ENCODE measurements at places on chromosomes 16 and 17.

- H3K27me3 ChIP-seq = no peaks in the 10 kb centered on the region
- no peaks in the 10 kb centered on the region for H3K4me1 ChIP-seq
- peak; percentile 91 for DNase-seq
- H3K4me3 ChIP-seq = no peak overlapping the region
- no peaks in the 10 kb centered on the region for H3K36me3 ChIP-seq
- H3K27ac ChIP-seq = no peak overlapping the region
Measured at GRCh38 chr16:12228602-12229499, 252.3 kb downstream of the SNX29 start.

- no peaks in the 10 kb centered on the region for H3K4me1 ChIP-seq
- no peaks in the 10 kb centered on the region for H3K27me3 ChIP-seq
- no peak overlapping the region for H3K4me3 ChIP-seq
- H3K36me3 ChIP-seq = no peaks in the 10 kb centered on the region
Measured at GRCh38 chr16:57341441-57342303, 16.9 kb upstream of the CCL22 start.

DNA sequence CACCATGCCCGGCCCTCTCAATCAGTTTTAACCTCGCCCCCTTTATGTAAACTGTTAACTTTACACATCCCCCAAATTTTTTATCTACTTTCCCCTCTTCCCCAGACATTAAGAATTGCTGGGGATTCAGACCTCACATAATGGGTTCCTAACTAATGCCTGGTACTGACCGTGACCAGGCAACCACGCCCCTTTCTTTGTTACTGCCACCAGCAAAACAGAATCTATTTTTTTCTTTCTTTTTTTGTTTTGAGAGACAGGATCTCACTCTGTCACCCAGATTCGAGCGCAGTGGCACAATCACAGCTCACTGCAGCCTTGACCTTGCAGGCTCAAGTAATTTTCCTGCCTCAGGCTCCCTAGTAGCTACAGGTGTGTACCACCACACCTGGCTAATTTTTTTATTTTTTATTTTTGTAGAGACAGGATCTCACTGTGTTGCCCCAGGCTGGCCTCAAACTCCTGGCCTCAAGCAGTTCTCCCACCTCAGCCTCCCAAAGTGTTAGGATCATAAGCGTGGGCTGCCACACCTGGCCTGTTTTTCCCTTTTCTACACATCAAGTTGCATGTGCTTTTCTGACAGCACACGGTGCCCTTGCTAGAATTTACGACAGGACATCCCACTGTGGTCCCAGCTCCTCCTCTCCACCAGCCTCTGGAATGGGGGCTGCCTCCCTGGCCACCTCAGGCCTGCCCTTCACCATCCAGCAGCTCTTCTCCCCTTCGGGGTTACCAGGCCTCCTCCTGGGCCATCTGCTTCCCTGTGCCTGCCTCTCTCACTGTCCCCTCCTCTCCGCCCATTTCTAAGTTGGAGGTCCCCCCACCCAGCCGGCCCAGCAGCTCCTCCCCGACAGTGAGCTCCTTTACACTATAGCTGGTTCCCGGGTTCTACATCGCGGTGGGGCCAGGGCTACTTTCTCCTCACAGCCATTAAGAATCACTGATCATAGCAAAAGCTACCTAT lies 10.8 kb downstream of the CPNE2 start:
- no peaks in the 10 kb centered on the region for H3K4me1 ChIP-seq
- DNase-seq = peak; percentile 70
- no peak overlapping the region for H3K4me3 ChIP-seq
- H3K27me3 ChIP-seq = no peaks in the 10 kb centered on the region
- H3K36me3 ChIP-seq = no peaks in the 10 kb centered on the region

DNA sequence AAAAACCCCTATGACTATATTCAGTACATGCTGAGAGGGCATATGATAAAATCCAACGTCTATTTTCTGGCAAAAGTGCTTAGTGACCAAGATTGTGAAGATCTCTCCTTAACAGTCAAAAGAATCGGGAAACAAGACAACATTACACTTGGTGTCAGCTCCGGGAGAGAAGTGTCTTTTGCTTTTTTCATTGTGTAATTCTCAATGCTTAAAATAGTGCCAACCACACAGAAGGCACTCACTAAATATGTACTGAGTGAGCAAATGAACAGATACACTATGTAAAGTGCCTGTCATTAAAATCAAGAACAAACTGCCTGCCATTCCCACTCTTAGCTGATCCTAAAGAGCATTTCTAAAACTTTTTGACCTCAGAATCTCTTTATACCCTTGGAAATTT lies 34.1 kb downstream of the VPS53 start:
- H3K27me3 ChIP-seq = no peaks in the 10 kb centered on the region
- DNase-seq = no peak
- peaks cover 9% of the 10 kb centered on the region for H3K4me1 ChIP-seq
- H3K36me3 ChIP-seq = peaks cover 24% of the 10 kb centered on the region

- DNase-seq = no peak
- no peaks in the 10 kb centered on the region for H3K27me3 ChIP-seq
- no peak overlapping the region for H3K27ac ChIP-seq
- no peak overlapping the region for H3K4me3 ChIP-seq
- no peaks in the 10 kb centered on the region for H3K36me3 ChIP-seq
- no peaks in the 10 kb centered on the region for H3K4me1 ChIP-seq
Measured at GRCh38 chr16:12009462-12009861, 32.9 kb downstream of the SNX29 start.

DNA sequence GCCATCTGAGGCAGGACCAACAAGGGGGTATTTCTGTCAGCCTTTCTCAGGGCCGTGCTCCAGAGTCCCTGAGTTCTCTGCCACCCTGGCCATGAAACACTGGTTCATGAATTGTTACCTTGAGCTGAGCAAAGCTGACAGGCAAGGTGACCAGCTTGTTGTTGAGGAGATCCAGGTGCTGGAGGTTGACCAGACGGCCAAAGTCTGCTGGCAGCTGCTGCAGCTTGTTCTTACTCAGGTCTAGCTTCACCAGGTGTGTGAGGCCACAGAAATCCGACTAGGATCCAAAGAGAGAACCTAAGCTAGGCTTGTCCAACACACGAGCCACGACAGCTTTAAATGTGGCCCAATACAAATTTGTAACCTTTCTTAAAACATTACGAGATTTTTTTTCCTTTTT lies 4.7 kb downstream of the LRRC59 start:
- H3K27ac ChIP-seq = no peak overlapping the region
- H3K36me3 ChIP-seq = peaks cover 78% of the 10 kb centered on the region
- H3K4me3 ChIP-seq = no peak overlapping the region
- no peaks in the 10 kb centered on the region for H3K27me3 ChIP-seq
- H3K4me1 ChIP-seq = no peaks in the 10 kb centered on the region

DNA sequence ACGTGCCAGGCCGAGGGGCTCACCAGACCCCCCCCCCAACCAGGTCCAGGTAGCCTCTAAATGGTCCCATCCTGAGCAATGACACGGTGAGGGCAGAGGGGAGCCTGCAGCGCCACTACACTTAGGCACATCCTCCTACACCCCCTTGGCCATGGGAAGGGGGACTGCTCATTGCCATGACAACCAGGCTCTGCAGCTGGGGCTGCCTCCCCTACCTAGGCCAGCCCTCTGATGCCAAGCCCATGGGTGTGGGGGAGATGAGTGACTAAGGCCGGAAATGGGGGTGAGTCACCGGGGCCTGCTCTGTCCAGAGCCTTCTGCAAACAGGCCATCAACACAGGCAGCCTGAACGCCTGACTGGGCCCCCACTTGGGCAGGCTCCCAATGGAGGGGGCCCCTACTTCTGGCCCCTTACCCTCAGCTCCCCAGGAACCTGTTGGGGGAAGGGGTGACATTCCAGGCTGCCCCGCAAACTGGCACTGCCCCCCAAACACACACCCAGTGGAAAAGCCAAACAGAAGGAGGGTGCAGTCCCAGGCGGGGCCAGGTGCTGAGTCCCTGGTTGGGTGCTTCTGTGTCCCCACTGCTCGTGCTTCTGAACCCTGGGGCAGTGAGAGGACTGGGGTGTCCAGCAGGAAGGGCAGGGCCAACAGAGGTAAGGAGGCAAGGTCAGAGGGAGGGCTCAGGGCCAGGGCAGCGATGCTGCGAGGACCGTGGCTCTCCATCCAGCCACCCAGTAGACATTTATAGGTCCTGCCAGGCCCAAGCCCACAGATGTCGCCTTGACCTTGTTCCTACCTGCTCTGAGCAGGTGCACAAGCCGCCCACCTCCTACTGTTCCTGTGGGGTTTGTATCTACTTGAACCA lies 8.2 kb downstream of the PLCD3 start:
- H3K36me3 ChIP-seq = no peaks in the 10 kb centered on the region
- DNase-seq = peak; percentile 77
- no peak overlapping the region for H3K4me3 ChIP-seq
- no peaks in the 10 kb centered on the region for H3K27me3 ChIP-seq
- H3K4me1 ChIP-seq = peaks cover 11% of the 10 kb centered on the region

GRCh38 chr17:79915850-79916430 lies 76.7 kb upstream of the CBX4 start:
- H3K4me1 ChIP-seq = no peaks in the 10 kb centered on the region
- H3K36me3 ChIP-seq = no peaks in the 10 kb centered on the region
- no peak overlapping the region for H3K27ac ChIP-seq
- no peak overlapping the region for H3K4me3 ChIP-seq

DNA sequence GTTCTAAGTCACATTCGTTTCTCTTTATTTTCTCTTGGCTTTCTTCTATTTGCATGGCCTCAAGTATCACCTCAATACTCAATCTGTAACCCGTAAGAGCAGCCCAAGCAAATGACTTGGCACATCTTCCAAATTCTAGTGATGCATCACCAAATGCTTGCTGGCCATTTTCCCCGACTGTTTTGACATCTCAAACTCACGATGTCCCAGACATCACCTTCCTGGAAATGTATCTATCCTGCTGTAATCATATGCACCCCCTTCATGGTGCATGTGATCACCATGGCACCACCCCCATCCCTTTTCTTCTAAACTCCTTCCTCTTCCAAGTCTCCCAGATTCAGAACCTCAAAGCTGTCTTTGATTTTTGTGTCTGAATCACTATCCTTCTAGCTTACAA lies 24.0 kb upstream of the ABCA5 start:
- H3K27me3 ChIP-seq = no peaks in the 10 kb centered on the region
- no peak for DNase-seq
- no peak overlapping the region for H3K4me3 ChIP-seq
- no peaks in the 10 kb centered on the region for H3K36me3 ChIP-seq
- no peak overlapping the region for H3K27ac ChIP-seq

All from endodermal cell (in vitro differentiated cells).